ENCODE measurements at places on chromosomes 16 and 17. TPM values are rescaled to one million over a fixed set of nuclear protein-coding genes. Genes with fewer than 3 reads are reported as not detected.

DNA sequence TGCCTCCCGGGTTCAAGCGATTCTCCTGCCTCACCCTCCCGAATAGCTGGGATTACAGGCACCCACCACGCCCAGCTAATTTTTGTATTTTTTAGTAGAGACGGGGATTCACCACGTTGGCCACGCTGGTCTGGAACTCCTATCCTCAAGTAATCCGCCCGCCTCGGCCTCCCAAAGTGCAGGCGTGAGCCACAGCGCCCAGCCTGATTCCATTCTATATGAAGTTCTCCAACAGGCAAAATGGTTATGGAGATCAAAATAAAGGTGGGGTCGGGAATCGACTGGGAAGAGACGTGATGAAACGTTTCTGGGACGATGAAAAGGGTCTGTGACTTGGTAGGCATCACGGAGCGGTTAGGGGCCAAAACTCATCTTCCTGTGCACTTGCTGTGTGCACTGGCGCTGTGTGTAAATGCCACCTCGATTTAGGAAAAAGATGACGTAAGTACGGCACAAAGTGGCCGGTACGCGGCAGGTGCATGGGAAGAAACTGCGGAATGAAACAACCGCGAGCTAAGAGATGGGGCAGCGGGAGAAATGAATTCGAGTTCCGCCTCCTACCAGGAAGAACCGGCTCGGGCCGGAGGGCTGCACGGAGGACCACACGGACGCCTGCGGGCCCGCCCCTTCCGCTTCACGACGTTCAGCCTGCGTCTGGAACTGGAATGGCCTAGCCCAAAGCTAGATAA is 1.6 kb downstream of the TP53 start:
- DNase-seq: peak; percentile 98

- no peak for DNase-seq
These were observed 101.2 kb downstream of the KCNJ2 start for GRCh38 chr17:70270554-70270953.

DNA sequence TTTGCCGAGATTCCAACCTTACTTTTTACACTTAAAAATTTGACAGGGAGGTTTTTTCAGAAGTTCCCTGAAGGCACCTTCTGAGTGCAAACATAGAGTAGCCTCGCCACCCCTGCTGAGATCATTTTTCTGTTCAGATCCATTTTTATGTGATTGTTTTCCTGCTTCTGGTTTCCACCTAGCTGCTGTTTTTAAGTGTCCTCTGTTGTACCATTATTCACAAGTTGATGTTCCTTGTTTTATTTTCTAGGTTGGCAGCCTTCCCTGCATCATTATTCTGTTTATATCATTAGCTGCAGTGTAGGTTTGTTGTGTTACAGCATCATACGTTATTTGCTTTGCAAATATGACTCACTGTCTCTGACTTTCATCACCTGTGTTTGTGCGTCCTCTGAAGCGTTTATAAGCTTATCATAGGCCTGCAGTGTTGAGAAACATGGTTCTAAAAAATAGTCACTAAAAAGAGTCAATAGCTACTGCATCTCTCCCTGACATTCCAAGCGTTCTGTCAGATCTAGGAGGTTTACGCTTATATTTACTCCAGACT is 116.9 kb upstream of the CLEC3A start:
- DNase-seq: no peak

DNA sequence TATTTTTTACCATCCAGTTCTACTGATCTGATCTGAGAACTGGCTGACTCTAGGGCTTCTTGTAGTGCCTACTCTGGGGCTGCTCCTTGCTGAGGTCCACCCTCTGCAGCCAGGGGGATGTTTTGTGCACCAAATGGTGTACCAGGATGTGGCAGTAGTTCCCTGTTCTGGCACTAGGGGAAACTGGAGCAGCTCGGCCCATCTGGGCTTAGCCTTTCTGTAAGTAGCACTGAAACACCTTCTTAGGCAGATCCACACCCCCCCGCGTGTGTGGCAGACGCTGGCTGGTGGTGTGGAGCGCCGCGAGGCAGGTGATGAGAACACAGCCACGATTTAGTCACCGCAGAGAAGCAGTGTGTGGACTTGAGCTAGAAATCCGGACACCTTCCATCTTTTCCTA is 17.0 kb downstream of the DUSP14 start:
- DNase-seq: no peak

DNA sequence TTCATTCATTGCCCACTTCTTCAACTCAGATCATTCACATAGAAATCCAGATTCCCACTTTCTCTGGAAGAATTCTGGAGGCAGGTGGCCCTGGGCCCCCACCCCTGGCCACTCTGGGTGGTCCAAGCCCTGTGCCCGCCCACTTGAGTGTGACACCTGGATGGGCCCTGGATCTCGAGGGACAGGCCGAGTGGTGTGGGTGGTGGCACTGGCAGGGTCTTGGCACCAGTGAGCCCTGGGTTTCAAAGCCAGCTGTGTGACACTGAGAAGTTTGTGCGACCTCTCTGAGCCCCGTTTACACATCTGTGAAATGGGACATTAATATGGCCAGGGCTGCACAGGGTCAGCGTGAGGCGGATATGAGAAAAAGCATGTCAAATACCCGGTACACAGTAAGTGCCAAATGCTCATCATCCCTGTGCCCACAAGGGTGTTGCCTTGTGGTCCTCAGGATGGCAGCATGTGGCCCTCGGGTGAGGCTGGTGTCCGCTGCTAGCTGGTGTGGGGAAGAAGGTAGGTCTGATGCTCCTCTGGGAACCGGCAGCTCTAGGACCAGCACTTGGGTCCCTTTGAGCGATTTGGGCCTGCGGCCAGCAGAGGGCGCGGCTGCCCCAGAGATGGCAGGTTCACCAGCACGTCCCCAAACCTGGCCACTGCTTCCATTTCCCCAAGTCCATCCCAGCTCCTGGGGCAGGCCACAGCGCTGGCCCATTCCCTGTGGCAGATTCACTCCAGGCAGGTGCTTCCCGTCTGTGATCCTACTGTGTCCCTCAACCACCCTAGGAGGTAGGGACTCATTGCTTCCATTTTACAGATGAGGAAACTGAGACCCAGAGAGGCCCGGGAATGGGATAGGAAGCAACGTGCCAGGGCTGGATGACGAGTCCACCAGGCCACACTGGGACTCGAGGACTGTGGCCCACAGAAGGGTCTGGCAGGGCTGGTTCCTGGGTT is 3.6 kb downstream of the OSGIN1 start:
- peak; percentile 94 for DNase-seq

DNA sequence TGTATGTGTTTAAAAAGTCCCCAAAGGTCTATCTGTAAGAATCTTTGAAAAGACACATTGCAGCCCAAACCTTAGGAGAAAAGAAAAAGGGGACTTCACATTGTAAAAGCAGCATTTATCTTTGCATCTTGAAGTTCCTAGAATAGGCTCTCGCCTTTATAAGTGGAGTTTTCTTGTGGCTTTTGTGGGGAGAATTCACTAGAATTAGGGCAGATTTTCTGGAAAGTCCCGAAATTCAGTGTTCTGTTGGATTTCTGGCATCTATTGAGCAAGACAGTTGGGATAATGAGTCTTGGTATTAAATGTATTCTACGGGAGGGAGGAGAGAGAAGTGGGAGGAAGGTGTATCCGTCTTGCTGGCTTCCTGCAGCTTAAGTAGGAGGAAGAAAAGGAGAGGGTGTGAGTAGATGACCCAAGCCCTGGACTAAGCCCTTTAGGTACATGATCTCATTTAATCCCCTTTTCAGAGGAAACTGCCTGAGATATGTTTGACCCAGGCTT is 62.6 kb downstream of the PRKCA start:
- no peak for DNase-seq

GRCh38 chr16:47565454-47565853 is 104.3 kb downstream of the PHKB start:
- DNase-seq: no peak

- DNase-seq: no peak
These were observed at the start of gene FAM20A for GRCh38 chr17:68600931-68601564. FAM20A (minus strand) TSS chr17:68601367; CDS start chr17:68600666, 701 bp downstream.

DNA sequence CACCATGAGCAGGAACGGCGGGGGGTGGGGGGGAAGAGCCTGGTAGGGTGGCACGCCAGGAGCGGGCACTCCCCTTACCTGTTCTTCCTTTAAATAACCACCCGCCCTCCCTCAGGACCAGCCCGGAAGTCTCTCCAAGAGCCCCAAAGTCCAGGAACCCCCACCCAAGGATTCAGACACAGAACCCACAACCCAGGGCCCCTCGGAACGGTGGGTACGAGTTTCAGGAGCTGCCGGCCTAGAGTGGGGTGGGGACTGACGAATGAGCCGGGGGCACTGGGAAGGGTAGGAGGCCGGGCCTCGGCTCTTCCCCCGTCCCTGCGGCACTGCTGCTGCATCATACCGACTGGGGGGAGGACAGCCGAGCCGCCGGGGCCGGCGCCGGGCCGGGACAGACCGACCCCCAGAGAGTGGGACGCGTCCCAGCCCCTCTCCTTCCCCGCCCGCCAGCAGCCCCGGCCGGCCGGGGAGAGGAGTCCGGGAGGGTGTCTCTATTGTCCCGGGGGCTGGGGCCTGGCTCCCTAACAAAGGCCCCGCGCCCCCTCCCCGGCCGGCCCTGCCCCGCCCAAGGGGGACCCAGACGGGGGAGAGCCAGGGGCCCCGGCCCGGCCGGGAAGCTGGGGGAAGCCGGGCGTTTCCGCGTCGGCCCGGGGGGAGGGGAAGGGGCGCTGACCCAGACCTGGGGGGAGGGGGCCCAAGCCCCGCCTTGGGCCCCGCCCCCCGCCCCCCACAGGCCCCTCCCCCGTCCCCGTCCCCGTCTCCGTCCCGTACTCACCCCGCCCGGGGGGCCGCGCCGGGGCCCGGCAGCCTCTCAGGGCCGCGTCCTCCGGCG is 747 bp downstream of the ATXN7L3 start:
- DNase-seq: peak; percentile 56

- DNase-seq: no peak
These were observed 10.1 kb downstream of the RIPOR1 start for GRCh38 chr16:67538666-67539101.

DNA sequence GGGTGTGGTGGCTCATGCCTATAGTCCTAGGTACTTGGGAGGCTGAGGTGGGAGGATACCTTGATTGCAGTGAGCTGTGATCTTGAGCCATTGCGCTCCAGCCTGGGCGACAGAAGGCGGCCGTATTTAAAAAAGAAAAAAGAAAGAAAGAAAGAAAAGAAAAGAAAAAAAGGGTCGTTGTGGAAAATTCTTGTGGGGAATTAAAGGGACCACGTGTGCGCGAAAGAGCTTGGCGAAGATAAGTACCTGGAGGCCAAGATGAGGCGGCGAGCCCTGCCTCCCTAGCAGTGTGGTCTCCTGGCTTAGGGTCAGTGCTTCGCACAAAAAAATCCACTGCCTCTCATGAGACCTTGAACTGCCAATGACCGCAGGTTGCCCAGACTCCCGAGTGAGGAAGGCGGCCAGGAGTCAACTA is 728 bp upstream of the NMT1 start:
- no peak for DNase-seq

DNA sequence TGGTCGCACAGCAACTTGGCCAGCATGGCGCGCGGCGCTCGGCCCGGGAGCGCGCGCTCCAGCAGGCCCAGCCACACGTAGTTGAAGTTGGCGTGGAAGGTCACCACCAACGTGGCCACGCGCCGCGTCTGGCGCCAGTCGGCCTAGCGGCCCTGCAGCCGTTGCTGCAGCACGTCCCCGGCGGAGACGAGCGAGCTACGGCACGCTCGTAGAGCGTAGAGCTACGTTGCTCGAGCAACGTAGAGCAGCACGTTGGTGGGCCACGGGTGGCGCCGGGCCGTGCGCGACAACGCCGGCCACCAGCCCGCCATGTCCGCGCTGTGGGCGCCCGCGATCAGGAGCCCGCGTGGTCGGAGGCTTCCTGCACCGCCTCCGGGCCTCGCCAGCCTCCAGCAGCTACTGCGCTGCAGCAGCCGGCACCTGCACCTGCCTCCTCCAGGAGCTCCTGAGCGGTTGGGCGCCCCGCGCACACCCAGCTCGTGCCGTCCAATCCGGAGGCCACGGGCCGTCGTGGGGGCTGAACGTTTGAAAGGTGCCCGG is 13.4 kb upstream of the SULT1A1 start:
- DNase-seq: peak; percentile 75

- DNase-seq: no peak
These were observed 169.5 kb downstream of the HS3ST3B1 start for GRCh38 chr17:14470417-14470816.

LRRC46 gene
- polyA plus RNA-seq: 3.4 TPM

KRT23 gene
- polyA plus RNA-seq: not detected

TNP2 gene
- polyA plus RNA-seq: not detected

PERCC1 gene
- 13.1 TPM for polyA plus RNA-seq

GRAP gene
- 2.7 TPM for polyA plus RNA-seq

NOD2 gene
- not detected for polyA plus RNA-seq

CEMP1 gene
- polyA plus RNA-seq: not detected

FAM171A2 gene
- polyA plus RNA-seq: 62.5 TPM

Measured in brain (organoid and tissue), 16 donors.